CD4-positive, alpha-beta T cell treated with Interleukin-1 beta for 1 hour (primary cell): ENCODE measurements at places on chromosomes 5 and 9.
A peak's percentile ranks its signal among the peaks of the same experiment; 100 is the strongest.

GRCh38 chr5:88952996-88953643, 70.1 kb upstream of the MEF2C start:
- DNase-seq: no peak

GRCh38 chr5:35859101-35859661, 2.5 kb downstream of the IL7R start:
- peak; percentile 27 for DNase-seq

GRCh38 chr5:36536616-36537005, 69.8 kb upstream of the SLC1A3 start:
- DNase-seq: no peak

DNA sequence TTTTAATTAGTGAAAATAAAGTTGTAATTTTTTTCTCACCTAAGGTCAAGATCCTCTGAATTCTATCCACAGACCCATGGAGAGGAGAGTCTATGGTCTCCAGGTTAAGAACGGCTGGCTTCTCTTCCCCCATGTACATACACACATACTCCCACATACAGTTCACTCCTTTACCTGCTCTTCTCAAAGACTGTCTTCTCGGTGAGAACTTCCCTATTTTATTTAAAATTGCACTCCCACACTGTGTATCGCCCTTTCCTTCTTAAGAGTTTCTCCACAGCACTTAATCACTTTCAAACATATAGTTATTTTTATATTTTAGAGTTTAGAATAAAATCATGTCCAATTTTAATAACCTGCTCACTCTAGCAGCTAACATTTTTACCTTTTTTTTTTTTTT, 3.6 kb upstream of the JADE2 start:
- no peak for DNase-seq

DNA sequence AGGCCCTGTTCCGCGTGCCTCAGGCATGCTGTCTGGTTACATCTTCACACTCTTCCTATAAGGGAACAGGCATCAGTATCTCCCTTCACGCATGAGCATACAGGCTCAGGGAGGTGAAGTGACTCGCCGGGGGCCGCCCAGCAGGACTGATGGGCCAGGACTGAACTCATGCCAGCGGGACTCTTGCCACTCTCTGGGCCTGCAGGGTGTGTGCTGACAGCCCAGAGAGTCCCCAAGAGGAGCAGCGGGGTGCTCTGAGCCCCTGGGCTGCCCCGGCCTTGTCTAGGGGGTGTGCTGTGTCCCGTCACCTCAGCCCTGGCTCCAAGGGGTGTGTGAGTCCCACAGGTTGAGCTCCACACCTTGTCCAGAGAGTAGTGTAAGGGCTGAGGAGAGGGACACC, 9.9 kb downstream of the KCNT1 start:
- no peak for DNase-seq

- DNase-seq: no peak
Measured at GRCh38 chr9:89457376-89457855, 40.5 kb downstream of the SEMA4D start.

DNA sequence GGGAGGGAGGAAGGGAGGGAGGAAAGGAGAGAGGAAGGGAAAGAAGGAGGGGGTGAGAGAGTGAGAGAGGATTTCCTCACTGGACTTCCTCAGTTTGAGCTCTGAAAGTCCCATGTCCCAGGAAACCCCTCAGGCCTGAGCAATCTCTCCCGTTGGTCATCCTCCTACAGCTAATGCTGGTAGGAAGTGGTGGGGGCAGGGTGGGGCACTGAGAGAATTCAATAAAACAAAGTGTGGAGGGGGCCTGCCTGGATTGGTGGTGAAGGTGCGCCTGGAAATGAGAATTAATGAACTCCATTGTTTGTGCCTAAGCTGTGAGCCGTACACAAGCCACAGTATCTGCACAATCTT, 195.0 kb downstream of the RGS3 start:
- no peak for DNase-seq

GRCh38 chr5:132754111-132754510, 6.9 kb downstream of the CCNI2 start:
- no peak for DNase-seq

DNA sequence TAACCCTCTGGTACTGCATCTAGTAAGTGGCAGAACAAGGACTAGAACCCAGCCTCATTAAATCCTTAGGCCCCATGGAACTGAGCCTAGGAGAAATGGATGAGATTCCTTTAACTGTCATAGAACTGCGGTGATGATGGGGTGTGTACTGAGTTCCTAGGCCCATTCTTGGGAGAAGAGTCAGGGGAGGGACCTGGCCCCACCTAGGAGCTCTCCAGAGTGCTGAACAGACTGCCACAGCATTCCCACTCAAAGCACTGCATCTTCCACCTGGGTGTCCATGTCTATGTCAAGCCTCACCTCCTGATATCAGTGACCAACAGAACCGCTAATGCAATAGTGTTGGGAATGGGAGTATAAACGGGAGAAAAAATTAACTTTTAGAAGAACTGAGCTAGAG, 36.6 kb downstream of the TTLL11 start:
- no peak for DNase-seq

GRCh38 chr5:129951039-129951438, 46.8 kb downstream of the CHSY3 start:
- no peak for DNase-seq

- no peak for DNase-seq
Measured at GRCh38 chr9:33751536-33752129, 43.7 kb upstream of the PRSS3 start.

GRCh38 chr5:79305706-79306105, 69.8 kb downstream of the JMY start:
- DNase-seq: no peak

DNA sequence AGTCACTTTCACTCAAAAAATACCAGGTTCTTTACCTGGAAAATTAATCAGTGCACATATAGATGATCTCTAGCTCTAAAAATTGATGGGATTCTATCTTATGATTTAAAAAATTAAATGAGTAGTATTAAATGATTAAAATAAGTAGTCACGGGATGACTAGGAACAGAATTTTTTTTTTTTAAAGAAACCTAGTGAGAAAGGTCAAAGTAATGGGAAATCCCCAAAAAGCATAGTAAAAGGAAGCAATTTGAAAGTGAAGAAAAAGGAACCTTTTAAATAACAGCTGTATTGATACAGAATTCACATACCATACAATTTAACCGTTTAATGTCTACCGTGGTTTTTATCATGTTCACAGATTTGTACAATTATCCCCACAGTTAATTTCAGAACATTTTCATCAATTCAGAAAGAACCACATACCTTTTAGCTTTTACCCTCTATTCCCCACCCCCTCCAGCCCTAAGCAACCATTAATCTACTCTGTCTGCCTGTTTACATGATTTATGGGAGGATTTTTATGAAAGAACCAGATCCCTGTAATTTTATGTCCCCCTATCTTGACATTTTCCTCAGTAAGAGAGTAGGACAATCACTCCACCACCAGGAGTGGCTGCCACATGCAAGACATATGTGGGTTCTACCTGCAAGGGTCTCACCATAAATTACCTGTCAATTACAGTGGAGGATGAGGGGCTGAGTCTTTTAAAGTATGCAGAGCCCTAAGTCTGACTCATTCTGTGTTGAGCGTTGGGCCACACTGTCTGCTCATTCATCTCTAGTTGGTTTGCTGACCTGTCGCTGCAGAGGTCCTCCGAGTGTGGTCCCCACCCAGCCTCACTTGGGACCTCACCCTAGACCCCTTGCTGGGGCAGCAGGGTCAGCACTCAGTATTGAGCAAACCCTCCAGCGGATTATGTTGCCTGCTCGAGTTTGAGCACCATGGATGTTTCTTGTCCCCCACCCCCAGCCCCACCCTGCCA, 16.0 kb downstream of the ANKRD33B start:
- DNase-seq: no peak
